ENCODE measurements at places on chromosomes 6 and 20. TPM values are rescaled to one million over a fixed set of nuclear protein-coding genes. Genes with fewer than 3 reads are reported as not detected.

RSPO3 gene
- total RNA-seq, result not detected

CCN6 gene
- total RNA-seq, result not detected

WFDC12 gene
- total RNA-seq, result not detected

CST4 gene
- not detected for total RNA-seq

PLTP gene
- not detected for total RNA-seq

GGTLC1 gene
- total RNA-seq, result not detected

VAPB gene
- total RNA-seq, result 29.4 TPM

DEFB123 gene
- total RNA-seq, result not detected

HSPA1L gene
- total RNA-seq, result 1.8 TPM

ENPP4 gene
- total RNA-seq, result 4.3 TPM

CRISP2 gene
- total RNA-seq, result not detected

DNA sequence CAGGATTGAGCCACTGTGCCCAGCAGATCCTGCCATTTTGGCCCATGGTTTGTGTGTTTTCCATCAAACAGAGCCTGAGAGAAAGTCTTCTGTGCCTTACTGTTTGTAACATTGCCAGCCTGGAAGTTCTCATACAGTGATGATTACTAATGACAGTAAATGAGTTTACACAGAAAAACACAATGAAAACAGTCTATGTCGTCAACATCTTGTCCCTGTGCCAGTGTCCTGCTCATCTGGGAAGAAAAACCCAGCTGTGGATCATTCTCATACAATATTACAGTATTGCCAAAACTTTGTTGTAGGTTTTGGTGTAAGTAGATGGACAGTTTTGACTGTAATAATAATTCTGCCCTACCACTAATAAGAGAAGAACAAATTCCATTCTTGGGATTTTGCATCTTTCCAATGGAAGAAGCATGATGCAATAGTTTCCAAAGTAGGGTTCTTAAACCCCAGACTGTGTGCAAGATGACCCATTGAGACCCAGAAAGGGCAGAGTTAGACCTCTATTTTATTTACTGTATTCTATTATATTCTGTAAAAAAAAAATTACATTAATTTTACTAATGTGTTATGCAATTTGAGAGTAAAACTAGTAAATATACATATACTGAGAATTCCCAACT, 135.0 kb upstream of the JARID2 start:
- H3K27ac ChIP-seq, result no peak overlapping the region
- H3K4me3 ChIP-seq, result no peak overlapping the region
- H3K4me1 ChIP-seq, result no peaks in the 10 kb centered on the region
- H3K36me3 ChIP-seq, result no peaks in the 10 kb centered on the region
- H3K27me3 ChIP-seq, result no peaks in the 10 kb centered on the region

- DNase-seq, result no peak
- H3K36me3 ChIP-seq, result no peaks in the 10 kb centered on the region
- no peak overlapping the region for H3K4me3 ChIP-seq
- no peaks in the 10 kb centered on the region for H3K27me3 ChIP-seq
- no peak overlapping the region for H3K27ac ChIP-seq
Observed at GRCh38 chr20:21280522-21281016, 22.6 kb upstream of the XRN2 start.

GRCh38 chr6:27871924-27872638, 40.1 kb downstream of the OR2B2 start:
- H3K4me3 ChIP-seq, result peak overlapping the region; percentile 86
- H3K4me1 ChIP-seq, result peaks cover 39% of the 10 kb centered on the region
- H3K27me3 ChIP-seq, result no peaks in the 10 kb centered on the region
- no peaks in the 10 kb centered on the region for H3K36me3 ChIP-seq

DNA sequence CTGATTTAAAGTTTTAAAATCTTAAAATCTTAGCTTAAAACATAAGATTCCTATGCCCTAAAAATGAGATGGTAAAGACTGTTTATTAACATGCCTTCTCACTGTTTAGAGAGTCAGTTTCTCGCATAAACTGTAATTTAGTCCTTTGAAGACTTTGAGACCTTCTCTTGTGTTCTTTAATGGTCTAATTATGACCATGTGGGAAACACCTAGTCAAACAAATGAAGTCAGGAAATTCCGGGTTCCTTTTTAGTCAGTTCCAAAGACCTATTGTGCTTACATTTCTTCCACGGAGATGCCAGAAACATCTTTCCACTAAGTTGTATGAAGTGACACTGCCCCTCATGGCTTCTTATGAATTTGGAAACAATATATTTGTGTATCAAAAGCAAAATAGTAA, 64.2 kb upstream of the KIF25 start:
- no peak overlapping the region for H3K4me3 ChIP-seq
- H3K4me1 ChIP-seq, result no peaks in the 10 kb centered on the region
- no peak overlapping the region for H3K27ac ChIP-seq

- no peak overlapping the region for H3K4me3 ChIP-seq
- H3K27me3 ChIP-seq, result no peaks in the 10 kb centered on the region
- H3K27ac ChIP-seq, result no peak overlapping the region
- DNase-seq, result no peak
- H3K4me1 ChIP-seq, result no peaks in the 10 kb centered on the region
Observed at GRCh38 chr6:90369024-90369519, 72.4 kb upstream of the BACH2 start.

- no peaks in the 10 kb centered on the region for H3K4me1 ChIP-seq
- no peak for DNase-seq
- peaks cover 2% of the 10 kb centered on the region for H3K27me3 ChIP-seq
- H3K36me3 ChIP-seq, result no peaks in the 10 kb centered on the region
- no peak overlapping the region for H3K4me3 ChIP-seq
Observed at GRCh38 chr6:18016133-18016532, 28.7 kb upstream of the KIF13A start.

DNA sequence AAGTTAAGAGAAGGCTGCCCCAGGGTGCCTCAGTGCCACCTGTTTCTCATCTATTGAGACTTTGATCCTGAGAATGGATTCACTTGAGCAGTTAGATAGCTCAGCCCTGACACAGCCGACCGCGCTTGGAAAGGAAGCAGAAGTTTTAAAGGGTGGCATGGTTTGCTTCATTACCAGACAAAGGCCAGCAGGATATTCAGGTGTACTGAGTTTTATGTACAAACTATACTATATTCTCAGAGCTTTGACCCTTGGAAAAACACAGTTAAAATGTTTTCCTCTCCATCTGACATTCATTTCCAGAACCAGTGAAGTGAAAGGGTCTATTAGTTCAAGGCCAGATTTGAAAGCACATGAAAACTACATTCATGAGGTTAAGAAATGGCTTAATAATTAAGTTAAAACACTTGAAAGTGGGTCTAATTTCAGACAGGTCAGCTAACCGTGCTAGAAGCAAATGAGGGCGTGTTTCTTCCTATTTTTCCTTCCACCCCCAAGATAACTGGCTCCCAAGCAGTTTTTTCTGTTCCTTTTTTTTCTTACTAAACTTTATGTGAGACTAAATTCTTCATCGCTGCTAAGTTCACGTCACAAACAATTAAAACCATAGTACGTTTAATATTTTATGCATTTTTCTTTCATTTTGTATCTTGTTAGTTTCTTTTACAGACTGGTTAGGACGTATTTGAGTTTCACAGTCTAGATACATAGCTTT, 385.3 kb upstream of the SOX4 start:
- no peaks in the 10 kb centered on the region for H3K4me1 ChIP-seq
- no peak for DNase-seq
- H3K36me3 ChIP-seq, result peaks cover 30% of the 10 kb centered on the region
- H3K4me3 ChIP-seq, result no peak overlapping the region
- H3K27me3 ChIP-seq, result no peaks in the 10 kb centered on the region

GRCh38 chr20:51514249-51514648, 28.3 kb downstream of the NFATC2 start:
- H3K27ac ChIP-seq, result no peak overlapping the region
- H3K27me3 ChIP-seq, result no peaks in the 10 kb centered on the region
- peaks cover 53% of the 10 kb centered on the region for H3K4me1 ChIP-seq
- no peak overlapping the region for H3K4me3 ChIP-seq

GRCh38 chr6:90008908-90009501, 114.7 kb downstream of the GJA10 start:
- peaks cover 44% of the 10 kb centered on the region for H3K36me3 ChIP-seq
- no peak for DNase-seq
- no peaks in the 10 kb centered on the region for H3K4me1 ChIP-seq
- H3K27ac ChIP-seq, result no peak overlapping the region

- no peaks in the 10 kb centered on the region for H3K27me3 ChIP-seq
- no peaks in the 10 kb centered on the region for H3K36me3 ChIP-seq
- no peaks in the 10 kb centered on the region for H3K4me1 ChIP-seq
- H3K4me3 ChIP-seq, result no peak overlapping the region
- no peak overlapping the region for H3K27ac ChIP-seq
Observed at GRCh38 chr6:128246472-128247260, 273.7 kb downstream of the PTPRK start.

DNA sequence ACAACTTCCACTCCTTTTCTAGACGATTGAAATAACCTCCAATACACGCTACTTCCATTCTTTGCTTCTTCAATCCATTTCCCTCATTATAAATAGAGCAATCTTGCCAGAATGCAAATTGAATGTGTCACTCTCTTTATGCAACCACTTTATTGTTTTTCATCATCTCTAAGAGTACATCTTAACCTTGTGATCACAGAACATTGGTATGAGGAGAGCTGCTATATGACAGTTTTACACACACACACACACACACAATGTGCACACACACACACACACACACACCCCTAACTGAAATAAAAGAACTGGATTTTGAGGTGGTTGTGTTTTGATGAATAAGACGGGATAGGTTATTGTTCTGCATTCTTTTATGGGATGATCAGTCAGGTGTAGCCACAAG, 187.0 kb downstream of the HDGFL1 start:
- DNase-seq, result no peak
- H3K27ac ChIP-seq, result no peak overlapping the region
- no peaks in the 10 kb centered on the region for H3K27me3 ChIP-seq
- no peaks in the 10 kb centered on the region for H3K36me3 ChIP-seq

GRCh38 chr6:4608361-4609115, 167.7 kb upstream of the CDYL start:
- H3K27ac ChIP-seq, result no peak overlapping the region
- H3K4me1 ChIP-seq, result peaks cover 7% of the 10 kb centered on the region
- no peak overlapping the region for H3K4me3 ChIP-seq
- H3K36me3 ChIP-seq, result no peaks in the 10 kb centered on the region
- H3K27me3 ChIP-seq, result no peaks in the 10 kb centered on the region

- H3K36me3 ChIP-seq, result no peaks in the 10 kb centered on the region
- H3K4me3 ChIP-seq, result no peak overlapping the region
- no peak for DNase-seq
- H3K4me1 ChIP-seq, result peaks cover 32% of the 10 kb centered on the region
Observed at GRCh38 chr6:158848490-158848895, 29.3 kb upstream of the EZR start.

- DNase-seq, result no peak
- peaks cover 18% of the 10 kb centered on the region for H3K4me1 ChIP-seq
- H3K27ac ChIP-seq, result no peak overlapping the region
- H3K27me3 ChIP-seq, result no peaks in the 10 kb centered on the region
- peaks cover 5% of the 10 kb centered on the region for H3K36me3 ChIP-seq
Observed at GRCh38 chr6:15417811-15418210, 171.9 kb downstream of the JARID2 start.

- no peak overlapping the region for H3K27ac ChIP-seq
- no peak overlapping the region for H3K4me3 ChIP-seq
- DNase-seq, result no peak
- H3K4me1 ChIP-seq, result no peaks in the 10 kb centered on the region
- H3K27me3 ChIP-seq, result no peaks in the 10 kb centered on the region
Observed at GRCh38 chr20:42678895-42679294, 510.8 kb downstream of the PTPRT start.

DNA sequence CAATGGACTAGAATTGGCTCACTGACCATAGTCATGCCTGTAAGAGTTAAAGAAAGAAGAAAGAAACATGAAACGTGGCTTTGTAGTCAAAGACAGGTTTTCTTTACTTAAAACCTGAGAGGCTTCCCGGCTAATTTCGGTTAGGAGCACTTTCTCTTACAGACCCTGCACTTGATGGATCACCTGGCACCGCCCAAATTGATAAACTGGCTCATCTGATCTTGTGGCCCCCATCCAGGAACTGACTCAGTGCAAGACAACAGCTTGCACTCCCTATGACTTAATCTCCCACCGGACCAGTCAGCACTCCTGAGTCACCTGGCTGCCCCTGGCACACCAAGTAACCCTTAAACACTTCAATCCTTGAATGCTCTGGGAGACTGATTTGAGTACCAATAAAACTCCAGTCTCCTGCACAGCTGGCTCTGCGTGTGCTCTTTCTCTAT, 12.3 kb downstream of the TMEM14B start:
- no peaks in the 10 kb centered on the region for H3K4me1 ChIP-seq
- no peak for DNase-seq
- peaks cover 43% of the 10 kb centered on the region for H3K36me3 ChIP-seq
- H3K4me3 ChIP-seq, result no peak overlapping the region
- no peak overlapping the region for H3K27ac ChIP-seq

GRCh38 chr6:112331306-112331705, 15.8 kb upstream of the RFPL4B start:
- no peaks in the 10 kb centered on the region for H3K4me1 ChIP-seq
- no peak for DNase-seq
- no peak overlapping the region for H3K27ac ChIP-seq
- no peaks in the 10 kb centered on the region for H3K36me3 ChIP-seq

DNA sequence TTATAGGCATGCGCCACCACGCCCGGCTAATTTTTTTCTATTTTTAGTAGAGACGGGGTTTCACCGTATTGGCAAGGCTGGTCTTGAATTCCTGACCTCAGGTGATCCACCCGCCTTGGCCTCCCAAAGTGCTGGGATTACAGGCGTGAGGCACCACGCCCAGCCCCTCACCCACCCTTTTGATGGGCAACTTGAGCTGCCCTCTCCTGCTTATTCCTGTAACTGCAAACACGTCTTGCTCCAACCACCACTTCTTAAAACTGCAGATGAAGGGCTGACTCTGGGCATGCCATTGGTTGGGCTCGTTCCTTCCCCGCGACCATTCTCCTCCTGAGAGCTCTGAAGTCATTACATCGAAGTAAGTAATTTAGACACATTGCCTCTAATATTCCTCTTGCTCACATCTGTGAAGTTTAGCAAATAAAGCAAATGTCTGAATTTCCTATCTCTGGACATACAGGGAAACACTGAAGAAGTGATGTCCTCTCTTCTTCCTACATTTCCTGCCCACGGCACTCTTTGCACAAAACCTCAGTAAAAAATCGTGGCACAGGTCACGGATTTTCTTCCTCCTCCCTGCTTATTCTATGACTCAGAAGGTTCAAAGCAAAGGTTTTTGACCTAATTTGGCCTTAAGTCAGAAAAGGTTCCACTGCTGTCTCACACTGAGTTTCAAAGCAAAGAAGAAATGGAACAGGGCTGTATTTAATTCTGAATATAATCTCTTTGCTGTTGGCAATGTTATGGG, 117.5 kb downstream of the GMPR start:
- no peaks in the 10 kb centered on the region for H3K36me3 ChIP-seq
- H3K27ac ChIP-seq, result no peak overlapping the region
- no peak overlapping the region for H3K4me3 ChIP-seq
- H3K27me3 ChIP-seq, result no peaks in the 10 kb centered on the region
- DNase-seq, result no peak

DNA sequence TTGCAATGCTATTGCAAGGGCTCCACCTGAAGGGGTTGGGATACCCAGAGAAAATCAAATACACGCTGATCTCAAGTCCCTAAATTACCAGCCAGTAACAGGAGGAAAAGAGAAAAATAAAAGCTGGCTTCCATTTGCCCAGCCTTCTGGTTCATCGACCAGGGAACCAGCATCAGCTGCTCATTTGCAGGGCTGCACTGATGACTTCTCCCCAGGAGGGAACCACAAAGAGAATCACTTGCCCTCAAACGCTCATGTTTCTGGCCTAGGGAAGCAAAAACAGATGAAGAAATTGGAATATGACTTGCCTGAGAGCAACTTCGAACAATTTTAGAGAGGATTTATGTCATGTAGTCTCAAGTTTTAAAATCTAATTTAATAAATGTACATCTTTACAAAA, 119.7 kb downstream of the SH3BGRL2 start:
- no peaks in the 10 kb centered on the region for H3K4me1 ChIP-seq
- H3K27ac ChIP-seq, result no peak overlapping the region
- no peaks in the 10 kb centered on the region for H3K27me3 ChIP-seq
- no peak overlapping the region for H3K4me3 ChIP-seq
- H3K36me3 ChIP-seq, result no peaks in the 10 kb centered on the region
- DNase-seq, result no peak

All from CD4-positive, alpha-beta T cell (primary cell).